Central memory CD8-positive, alpha-beta T cell (primary cell): ENCODE measurements at places on chromosomes 4 and X.

GRCh38 chr4:28373601-28374000 lies 1513.0 kb downstream of the STIM2 start:
- DNase-seq, result no peak
- no peak overlapping the region for H3K27ac ChIP-seq
- H3K27me3 ChIP-seq, result no peaks in the 10 kb centered on the region
- H3K4me1 ChIP-seq, result no peaks in the 10 kb centered on the region

DNA sequence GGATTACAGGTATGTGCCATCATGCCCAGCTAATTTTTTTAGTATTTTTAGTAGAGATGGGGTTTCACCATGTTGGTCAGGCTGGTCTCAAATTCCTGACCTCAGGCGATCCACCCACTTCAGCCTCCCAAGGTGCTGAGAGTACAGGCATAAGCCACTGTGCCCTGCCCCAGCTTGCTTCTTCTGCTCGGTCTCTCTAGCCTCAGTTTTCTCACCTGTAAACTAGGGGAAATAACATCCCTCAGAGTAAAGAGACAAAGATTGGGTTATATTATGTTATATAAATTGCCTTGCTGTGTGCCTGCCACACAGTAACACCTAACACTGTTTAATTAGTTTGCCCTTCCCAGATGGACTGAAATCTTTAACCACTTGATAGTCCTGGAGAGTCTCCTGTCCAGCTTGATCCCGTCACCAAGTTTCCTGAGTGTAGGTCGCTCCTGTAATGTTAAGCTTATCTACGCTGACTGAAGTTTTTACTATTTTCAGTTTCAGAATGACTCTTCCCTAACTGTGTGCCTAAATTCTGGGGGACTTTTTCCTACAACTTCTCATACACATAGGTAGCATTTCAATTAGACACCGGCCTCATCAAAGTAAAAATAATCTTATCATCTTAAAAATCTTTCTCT lies 412.7 kb upstream of the TENM3 start:
- H3K36me3 ChIP-seq, result no peaks in the 10 kb centered on the region
- no peaks in the 10 kb centered on the region for H3K27me3 ChIP-seq
- H3K27ac ChIP-seq, result no peak overlapping the region
- H3K4me1 ChIP-seq, result no peaks in the 10 kb centered on the region

DNA sequence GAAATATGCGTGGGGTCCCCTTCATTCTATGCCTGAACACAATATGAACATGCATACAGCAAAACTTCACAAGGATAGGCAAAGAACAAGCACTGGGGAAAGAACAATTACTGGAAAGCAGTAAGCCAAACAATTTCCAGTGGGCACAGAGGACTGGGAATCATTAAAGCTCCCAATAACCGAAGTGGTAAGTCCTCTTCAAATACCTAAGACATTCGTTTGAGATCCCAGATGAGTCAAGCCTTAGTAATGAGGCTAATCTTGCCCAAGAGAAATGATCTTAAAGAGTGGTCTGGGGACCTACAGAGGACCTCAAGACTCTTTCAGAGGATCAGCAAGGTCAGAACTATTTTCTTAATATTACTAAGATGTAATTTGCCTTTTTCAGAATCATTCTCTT lies 28.6 kb downstream of the ANAPC10 start:
- no peak overlapping the region for H3K4me3 ChIP-seq
- no peaks in the 10 kb centered on the region for H3K27me3 ChIP-seq
- DNase-seq, result no peak
- peaks cover 6% of the 10 kb centered on the region for H3K36me3 ChIP-seq
- no peaks in the 10 kb centered on the region for H3K4me1 ChIP-seq
- no peak overlapping the region for H3K27ac ChIP-seq

DNA sequence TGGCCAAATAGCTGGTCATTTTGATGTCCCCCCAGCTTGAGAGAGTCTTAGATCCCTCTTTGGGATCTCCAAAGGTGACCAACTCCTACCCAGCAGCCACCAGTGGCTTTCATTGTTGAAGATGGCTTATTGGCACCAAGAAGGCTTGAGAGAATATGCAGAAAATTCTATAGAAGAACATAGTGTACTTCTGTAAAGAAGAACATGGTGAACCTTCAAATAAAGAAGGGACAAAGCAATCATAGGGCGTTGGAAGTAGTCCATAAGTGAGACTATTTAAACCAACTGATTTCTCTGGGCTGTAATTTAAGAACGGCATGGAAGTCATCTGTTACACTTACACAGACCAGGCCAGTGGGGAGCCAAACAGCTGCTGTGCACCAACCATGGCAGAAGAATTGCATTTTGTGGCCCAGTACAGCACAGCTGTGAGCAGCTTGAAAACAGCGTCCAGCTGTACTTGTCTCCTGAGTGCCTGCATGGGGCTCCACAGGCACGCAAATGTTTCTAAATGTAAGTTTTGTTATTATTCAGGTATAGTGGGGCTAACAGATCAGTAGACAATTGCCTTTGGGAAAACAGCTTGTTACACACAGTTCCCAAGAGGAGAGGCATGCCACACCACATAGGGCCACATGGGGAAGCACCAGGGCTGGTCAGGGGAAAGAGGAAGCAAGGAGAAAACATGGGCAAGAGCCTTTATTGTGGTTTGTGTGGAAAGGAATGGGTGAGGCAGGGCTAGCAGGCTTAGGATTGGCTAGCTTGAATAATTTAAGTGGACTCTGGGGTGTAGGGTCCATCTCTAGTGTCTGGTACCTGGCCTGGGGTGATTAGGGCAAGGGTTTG lies 125.0 kb downstream of the ARHGAP6 start:
- H3K27ac ChIP-seq, result no peak overlapping the region
- H3K4me1 ChIP-seq, result no peaks in the 10 kb centered on the region
- no peaks in the 10 kb centered on the region for H3K36me3 ChIP-seq
- DNase-seq, result no peak

- H3K36me3 ChIP-seq, result no peaks in the 10 kb centered on the region
- H3K27ac ChIP-seq, result no peak overlapping the region
- no peak overlapping the region for H3K4me3 ChIP-seq
- no peak for DNase-seq
Measured at GRCh38 chr4:63937961-63938360, 471.3 kb downstream of the TECRL start.

DNA sequence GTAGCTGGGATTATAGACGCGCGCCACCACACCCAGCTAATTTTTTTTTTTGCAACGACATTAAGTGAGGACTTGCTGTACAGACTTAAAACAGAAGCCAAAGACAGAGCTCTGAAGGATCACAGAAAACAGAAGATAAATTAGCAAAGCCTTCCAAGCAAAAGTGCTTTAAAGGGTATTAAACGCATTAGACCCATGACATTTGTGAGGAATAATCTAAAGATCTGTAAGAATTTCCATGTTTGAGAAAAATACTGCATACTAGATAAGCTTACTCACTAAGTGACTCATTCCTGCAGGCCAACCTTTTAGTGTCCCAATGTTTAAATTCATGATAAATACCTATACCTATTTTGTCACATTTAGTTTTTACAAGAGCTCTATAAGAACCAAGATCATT lies 27.4 kb downstream of the SMARCA1 start:
- H3K27me3 ChIP-seq, result no peaks in the 10 kb centered on the region
- H3K27ac ChIP-seq, result no peak overlapping the region
- H3K4me1 ChIP-seq, result no peaks in the 10 kb centered on the region
- no peak for DNase-seq
